ENCODE measurements at places on chromosomes 6 and 20.

- no peak for DNase-seq
Observed at GRCh38 chr6:32107406-32107805, 1.7 kb downstream of the TNXB start.

DNA sequence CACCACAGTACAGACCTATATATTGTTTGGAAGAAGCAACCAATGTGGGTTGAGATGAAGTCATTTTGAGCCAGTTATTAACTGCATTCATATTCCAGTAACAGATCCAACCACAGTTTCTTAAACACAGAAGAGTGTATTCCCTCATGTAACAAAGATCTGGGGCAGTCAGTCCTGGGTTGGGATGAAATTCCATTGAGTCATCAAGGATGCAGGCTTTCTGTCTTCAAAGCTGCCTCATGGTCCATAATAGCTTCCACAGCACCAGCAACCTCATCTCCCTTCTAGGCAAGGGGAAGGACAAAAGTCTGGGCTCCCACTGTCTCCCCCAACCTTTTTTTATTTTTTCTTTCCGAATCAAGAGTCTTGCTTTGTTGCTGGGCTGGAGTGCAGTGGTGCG, 2.9 kb upstream of the SOD2 start:
- no peak for DNase-seq

GRCh38 chr20:21515300-21516179, 1.7 kb upstream of the NKX2-2 start:
- no peak for DNase-seq

GRCh38 chr6:147177286-147177685, 26.9 kb upstream of the STXBP5 start:
- no peak for DNase-seq

GRCh38 chr6:12903246-12903645, 186.7 kb downstream of the PHACTR1 start:
- DNase-seq, result no peak

DNA sequence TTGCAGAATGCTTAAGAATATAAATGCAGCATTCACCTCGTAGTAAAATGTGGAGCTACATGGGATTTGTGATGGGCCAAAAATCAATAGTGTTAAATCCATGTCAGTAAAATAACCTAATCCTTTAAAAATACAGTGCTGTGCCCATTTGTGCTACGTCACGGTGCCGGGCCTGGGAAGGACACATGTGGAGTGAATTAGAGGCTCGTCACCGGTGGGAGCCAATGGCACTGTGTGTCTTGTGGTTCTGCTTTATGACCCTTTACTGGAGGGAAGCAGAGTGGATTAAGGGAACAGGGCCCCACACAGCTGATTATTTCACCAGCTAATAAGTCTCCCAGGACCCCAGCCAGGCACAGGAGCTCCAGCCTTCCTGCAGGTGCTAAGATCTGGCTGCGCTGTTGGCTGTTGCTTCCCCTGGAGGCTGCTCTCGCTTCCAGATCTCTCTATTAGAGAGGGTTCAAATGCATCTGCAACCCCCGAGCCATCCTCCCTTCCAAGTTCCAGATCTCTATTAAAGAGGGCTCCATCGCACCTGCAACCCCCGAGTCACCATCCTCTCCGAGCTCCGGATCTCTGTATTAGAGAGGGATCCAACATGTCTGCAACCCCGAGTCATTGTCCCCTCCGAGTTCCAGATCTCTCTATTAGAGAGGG, 405.8 kb downstream of the CDH4 start:
- no peak for DNase-seq

- DNase-seq, result no peak
Observed at GRCh38 chr6:93417421-93418013, 1.8 kb downstream of the EPHA7 start.

GRCh38 chr20:20887593-20888265, 175.3 kb upstream of the RALGAPA2 start:
- DNase-seq, result no peak

DNA sequence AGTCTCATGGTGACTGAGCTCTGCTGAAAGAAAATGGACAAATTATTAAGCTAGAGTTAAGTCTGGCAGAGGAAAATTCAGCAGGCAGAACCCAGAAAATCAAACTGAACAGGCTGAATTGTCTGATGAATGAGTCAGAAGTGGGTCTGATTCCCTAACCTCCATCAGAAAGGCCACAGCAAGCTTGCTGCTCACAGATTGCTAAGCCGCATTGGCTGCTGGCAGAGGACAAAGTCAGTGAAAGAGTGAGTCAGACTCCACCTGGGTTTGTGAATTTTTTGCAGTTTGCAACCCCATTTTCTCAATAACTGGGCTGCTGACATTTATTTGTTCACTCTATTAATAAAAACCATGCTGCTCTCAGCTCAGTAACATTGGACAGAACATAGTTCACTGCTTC, 191.3 kb downstream of the EPM2A start:
- no peak for DNase-seq

- DNase-seq, result no peak
Observed at GRCh38 chr6:378090-378957, 13.2 kb upstream of the IRF4 start.

DNA sequence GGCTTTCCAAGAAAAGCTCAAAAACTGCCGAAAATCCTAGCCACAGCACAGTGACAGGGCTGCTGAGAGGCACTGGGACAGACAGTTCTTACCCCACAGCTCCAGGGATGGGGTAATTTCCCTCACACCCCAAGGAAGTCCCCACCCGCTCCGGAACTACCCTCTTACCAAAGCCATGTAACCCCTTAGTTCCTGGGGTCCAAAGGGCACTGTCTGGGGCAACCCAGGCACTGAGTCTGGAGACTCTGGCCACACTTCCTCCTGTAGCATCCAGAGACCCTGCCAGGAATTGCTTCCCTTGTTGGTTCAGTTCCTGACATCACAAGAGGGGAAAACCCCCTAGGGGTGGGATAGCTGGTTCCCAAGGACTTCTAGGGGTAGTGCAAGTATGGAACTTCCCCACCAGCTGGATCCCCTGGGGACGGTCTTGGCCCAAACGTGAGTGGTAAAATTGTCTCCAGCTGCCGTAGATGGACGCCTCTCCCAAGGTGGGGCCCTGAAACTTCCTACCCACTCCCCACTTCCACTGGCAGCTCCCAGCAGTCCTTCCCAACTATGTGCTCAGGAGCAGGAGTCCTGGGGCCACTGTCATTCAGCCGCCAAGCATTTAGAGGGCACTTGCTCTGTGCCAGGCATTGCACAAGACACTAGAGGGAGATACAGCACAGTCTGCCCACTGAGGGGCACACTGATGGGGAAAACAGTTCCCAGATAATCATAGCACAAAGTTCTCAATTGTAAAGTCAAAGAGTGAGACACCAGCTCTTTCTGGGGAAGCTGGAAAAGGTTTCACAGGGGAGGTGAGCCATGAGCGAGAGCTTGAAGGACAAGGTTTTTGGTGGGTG, 17.2 kb upstream of the HCK start:
- no peak for DNase-seq

DNA sequence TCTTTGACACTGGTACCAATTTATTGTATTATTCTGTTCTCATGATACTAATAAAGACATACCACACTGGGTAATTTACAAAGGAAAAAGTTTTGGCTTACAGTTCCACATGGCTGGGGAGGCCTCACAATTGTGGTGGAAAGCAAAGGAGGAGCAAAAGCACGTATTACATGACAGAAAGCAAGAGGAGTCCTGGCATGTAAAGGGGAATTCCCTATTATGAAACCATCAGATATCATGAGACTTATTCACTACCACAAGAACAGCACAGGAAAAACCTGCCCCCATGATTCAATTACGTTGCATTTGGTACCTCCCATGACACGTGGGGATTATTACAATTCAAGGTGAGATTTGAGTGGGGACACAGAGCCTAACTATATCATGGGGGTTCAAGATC, 43.4 kb downstream of the SLC22A2 start:
- DNase-seq, result no peak

DNA sequence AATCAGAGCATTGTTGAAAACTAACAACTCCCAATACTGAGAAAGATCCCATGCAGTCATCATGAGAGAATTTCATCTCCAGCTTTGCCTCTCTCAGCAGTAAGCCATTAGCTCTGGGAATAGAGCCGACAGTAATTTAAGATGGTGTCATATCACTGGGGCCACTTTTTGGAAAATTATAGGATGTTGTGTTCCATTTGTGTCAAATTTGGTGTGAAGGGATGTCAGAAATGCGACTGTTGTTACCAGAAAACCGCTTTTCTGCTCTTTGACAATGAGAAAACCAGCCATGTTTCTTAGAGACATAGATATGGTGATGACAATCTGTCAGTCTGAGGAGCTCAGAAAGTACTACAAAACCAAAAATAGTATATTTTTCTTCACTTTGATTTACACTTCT, 106.3 kb upstream of the KHDRBS2 start:
- DNase-seq, result no peak

DNA sequence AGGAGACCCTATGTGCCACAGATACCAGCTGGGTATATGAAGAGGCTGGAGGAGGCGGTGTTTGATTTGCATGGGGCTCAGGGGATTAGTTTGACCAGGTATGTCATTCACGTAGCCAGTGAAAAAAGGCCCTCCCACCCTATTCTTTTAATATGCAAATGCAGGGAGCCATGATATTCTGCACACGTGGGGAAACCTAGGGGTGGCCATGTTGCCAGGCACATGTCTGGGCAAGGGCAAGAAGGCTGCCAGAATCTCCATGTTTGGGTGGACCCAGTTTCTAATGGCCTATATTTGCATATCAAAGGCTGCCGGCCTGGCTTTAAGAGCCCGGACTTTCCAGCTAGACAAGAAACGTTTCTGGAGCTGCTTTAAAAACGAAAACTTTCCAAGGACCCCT, 60.4 kb downstream of the SOX4 start:
- no peak for DNase-seq

- DNase-seq, result no peak
Observed at GRCh38 chr20:36306553-36307411, 643 bp downstream of the DLGAP4 start.

DNA sequence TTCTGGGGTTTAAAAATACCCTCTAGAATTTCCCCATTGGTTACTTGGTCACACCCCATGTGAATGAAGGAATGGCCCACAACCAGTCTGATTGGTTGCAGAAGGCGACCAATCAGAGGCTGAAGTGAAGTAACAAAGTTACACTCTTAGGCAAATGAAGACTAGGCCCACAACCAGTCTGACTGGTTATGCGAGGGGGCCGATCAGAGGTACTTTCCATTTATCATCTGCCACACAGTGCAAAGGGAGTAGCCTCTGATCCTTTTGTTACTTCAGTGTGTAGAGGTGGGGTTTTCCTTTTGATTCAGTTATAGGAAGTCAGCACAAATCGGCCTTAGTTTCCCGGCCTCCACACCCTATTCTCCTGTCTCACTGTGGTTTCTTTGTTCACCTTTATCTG, 61.2 kb upstream of the SGK1 start:
- DNase-seq, result no peak
